ENCODE measurements at places on chromosomes 5 and 9. TPM values are rescaled to one million over a fixed set of nuclear protein-coding genes. Genes with fewer than 3 reads are reported as not detected.

The SAXO1 gene
- polyA plus RNA-seq = 0.08 TPM

The SLCO6A1 gene
- polyA plus RNA-seq = not detected

The SPAG8 gene
- not detected for polyA plus RNA-seq

The OBP2B gene
- polyA plus RNA-seq = not detected

The PCDHA12 gene
- polyA plus RNA-seq = 0.06 TPM

The MTX3 gene
- polyA plus RNA-seq = 14.4 TPM

The TESK1 gene
- 38.9 TPM for polyA plus RNA-seq

The PDCD1LG2 gene
- polyA plus RNA-seq = 1.3 TPM

The DEPDC1B gene
- 5.1 TPM for polyA plus RNA-seq

The SUB1 gene
- 298 TPM for polyA plus RNA-seq

The SCGB3A2 gene
- polyA plus RNA-seq = not detected

The ADRA1B gene
- 0.38 TPM for polyA plus RNA-seq

The SOHLH1 gene
- polyA plus RNA-seq = 0.27 TPM

The SH3PXD2B gene
- 31.1 TPM for polyA plus RNA-seq

The PCDHB7 gene
- not detected for polyA plus RNA-seq

The SGCD gene
- polyA plus RNA-seq = 107 TPM

The AJM1 gene
- polyA plus RNA-seq = 2.2 TPM

The NPR2 gene
- 29.9 TPM for polyA plus RNA-seq

The ARHGEF39 gene
- 4.3 TPM for polyA plus RNA-seq

The CNTNAP3B gene
- 5.5 TPM for polyA plus RNA-seq

The APBA1 gene
- 6.0 TPM for polyA plus RNA-seq

The SPATA31C1 gene
- not detected for polyA plus RNA-seq

The IL9 gene
- polyA plus RNA-seq = not detected

The PCSK1 gene
- polyA plus RNA-seq = 9.1 TPM
